ENCODE measurements at places on chromosomes 13 and 19. TPM values are rescaled to one million over a fixed set of nuclear protein-coding genes. Genes with fewer than 3 reads are reported as not detected.

Gene TMEM145
- 4.4 TPM for total RNA-seq

Gene ZNF234
- total RNA-seq, result 7.6 TPM

Gene ZNF575
- not detected for total RNA-seq

Gene LRRC8E
- not detected for total RNA-seq

Gene PEAK3
- total RNA-seq, result 0.82 TPM

- no peak overlapping the region for H3K4me3 ChIP-seq
- no peaks in the 10 kb centered on the region for H3K36me3 ChIP-seq
- no peaks in the 10 kb centered on the region for H3K27me3 ChIP-seq
- DNase-seq, result no peak
Observed at GRCh38 chr19:39746836-39747529, 9.2 kb upstream of the CLC start.

DNA sequence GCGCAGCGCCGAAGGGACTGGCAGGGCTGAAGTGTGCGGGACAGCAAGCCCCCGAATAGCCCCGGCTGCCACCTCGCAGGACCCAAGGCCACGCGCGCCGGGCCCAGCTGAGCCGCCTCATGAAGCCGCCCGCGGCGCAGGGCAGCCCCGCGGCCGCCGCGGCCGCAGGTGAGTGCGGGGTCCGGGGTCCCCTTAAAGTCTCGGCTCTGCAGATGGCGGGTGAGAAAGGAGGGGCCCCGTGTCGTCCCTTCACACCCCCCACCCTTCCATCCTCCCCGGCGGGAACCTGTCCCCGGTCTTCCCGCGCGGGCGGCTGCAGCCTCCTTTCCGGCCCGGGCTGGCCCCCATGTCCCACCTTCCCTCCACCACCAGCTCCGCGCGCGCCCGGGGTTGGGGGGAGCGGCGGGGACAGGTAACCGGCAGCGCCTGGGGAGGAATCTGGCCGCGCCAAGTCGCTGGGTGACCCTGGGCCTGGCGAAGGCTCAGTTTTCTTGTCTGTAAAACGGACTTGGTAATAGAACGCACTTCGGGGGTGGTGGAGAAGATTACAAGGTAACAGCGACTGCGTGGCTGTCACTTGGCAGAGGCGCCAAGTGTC is 338 bp downstream of the RGCC start:
- H3K4me1 ChIP-seq, result peaks cover 24% of the 10 kb centered on the region
- no peak for DNase-seq
- peaks cover 9% of the 10 kb centered on the region for H3K27me3 ChIP-seq
- H3K36me3 ChIP-seq, result no peaks in the 10 kb centered on the region

- no peak overlapping the region for H3K4me3 ChIP-seq
- no peaks in the 10 kb centered on the region for H3K4me1 ChIP-seq
- H3K27ac ChIP-seq, result no peak overlapping the region
- no peaks in the 10 kb centered on the region for H3K27me3 ChIP-seq
- no peak for DNase-seq
Observed at GRCh38 chr13:47869776-47870175, 131.3 kb downstream of the SUCLA2 start.

DNA sequence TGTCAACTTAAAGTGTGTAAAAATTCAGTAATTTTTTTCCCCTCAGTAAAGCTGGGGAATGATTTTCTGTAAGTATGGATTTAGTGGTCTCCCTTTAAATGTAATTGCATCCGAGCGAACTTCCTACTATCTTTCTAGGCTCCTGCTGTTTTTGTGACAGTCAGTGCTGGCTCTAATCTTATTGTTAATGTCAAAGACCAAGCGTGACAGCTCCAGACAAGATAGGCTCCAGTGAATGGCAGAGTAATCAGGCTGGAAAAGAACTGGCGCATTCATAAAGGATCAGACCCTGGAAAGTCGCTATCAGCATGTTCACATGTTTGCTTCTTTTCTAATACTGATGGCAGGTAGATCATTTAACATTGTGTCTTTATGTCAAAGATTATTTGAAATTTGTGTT is 908.0 kb upstream of the ATXN8OS start:
- H3K4me1 ChIP-seq, result no peaks in the 10 kb centered on the region
- H3K4me3 ChIP-seq, result no peak overlapping the region
- DNase-seq, result no peak
- no peak overlapping the region for H3K27ac ChIP-seq
- no peaks in the 10 kb centered on the region for H3K27me3 ChIP-seq

DNA sequence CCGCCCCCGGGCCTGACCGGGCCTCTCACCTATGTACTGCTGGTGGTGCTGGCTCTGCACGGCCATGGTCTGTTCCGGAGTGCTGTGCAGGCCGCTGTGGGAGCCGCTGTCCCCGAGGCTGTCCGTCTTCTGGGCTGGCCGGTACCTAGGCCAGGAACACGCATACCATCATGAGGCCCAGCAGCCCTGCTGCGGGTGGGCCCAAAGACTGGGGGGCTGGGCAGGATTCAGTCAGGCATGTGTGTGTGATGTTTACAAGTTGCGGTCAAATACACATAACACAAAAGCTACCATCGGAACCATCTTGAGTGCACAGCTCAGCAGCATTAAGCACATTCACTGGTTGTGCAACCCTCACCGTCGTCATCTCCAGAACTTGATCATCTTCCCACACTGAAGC is 32.2 kb upstream of the RANBP3 start:
- no peak overlapping the region for H3K27ac ChIP-seq
- no peak for DNase-seq
- no peak overlapping the region for H3K4me3 ChIP-seq
- no peaks in the 10 kb centered on the region for H3K4me1 ChIP-seq
- H3K36me3 ChIP-seq, result peaks cover 30% of the 10 kb centered on the region

- H3K27ac ChIP-seq, result peak overlapping the region; percentile 59
- no peaks in the 10 kb centered on the region for H3K27me3 ChIP-seq
- peaks cover 16% of the 10 kb centered on the region for H3K4me1 ChIP-seq
- peak; percentile 76 for DNase-seq
- H3K36me3 ChIP-seq, result no peaks in the 10 kb centered on the region
Observed at GRCh38 chr13:28753208-28753892, 34.6 kb upstream of the SLC46A3 start.

DNA sequence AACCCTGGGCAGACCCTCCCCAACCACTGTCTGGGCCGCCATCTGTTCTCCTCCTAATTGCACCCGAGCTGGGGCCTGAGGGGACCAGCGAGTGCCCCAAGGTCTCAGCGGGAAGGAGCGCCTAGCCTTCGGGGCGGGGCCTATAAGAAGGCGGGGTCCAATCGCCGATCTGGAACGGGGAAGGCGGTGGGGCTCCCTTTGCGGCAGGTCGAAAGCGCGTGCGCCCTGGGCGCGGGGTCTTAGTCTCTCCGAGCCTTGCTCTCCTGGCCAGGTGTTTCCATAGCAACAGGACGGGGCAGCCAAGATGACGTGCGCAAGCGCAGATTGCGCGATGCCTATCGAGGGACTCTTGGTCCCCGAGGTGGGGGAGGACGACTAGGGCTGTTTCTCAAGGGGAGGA is 2.8 kb downstream of the MAST1 start:
- no peak for DNase-seq
- no peaks in the 10 kb centered on the region for H3K36me3 ChIP-seq
- H3K27me3 ChIP-seq, result peaks cover 75% of the 10 kb centered on the region
- H3K4me1 ChIP-seq, result peaks cover 16% of the 10 kb centered on the region

DNA sequence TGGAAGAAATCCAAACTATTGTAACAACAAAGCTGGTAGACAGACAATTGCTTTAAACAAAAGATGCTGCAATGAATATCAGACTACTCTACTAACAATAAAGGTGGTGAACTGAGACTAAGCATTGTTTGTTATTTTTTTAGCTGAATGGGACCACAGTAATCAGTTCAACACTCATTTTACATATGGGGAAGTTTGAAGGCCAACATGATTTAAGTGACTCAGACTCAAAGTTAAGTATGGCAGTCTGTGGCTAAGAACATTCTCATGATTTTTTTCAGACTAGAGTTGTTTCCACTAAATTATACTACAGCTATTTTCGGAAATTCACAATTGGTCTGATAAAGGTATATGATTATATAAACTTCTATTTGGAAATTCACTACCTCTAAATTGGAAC is 10.4 kb downstream of the EXOSC8 start:
- no peaks in the 10 kb centered on the region for H3K4me1 ChIP-seq
- DNase-seq, result no peak
- H3K36me3 ChIP-seq, result peaks cover 10% of the 10 kb centered on the region
- H3K27me3 ChIP-seq, result no peaks in the 10 kb centered on the region
- no peak overlapping the region for H3K4me3 ChIP-seq
- no peak overlapping the region for H3K27ac ChIP-seq

DNA sequence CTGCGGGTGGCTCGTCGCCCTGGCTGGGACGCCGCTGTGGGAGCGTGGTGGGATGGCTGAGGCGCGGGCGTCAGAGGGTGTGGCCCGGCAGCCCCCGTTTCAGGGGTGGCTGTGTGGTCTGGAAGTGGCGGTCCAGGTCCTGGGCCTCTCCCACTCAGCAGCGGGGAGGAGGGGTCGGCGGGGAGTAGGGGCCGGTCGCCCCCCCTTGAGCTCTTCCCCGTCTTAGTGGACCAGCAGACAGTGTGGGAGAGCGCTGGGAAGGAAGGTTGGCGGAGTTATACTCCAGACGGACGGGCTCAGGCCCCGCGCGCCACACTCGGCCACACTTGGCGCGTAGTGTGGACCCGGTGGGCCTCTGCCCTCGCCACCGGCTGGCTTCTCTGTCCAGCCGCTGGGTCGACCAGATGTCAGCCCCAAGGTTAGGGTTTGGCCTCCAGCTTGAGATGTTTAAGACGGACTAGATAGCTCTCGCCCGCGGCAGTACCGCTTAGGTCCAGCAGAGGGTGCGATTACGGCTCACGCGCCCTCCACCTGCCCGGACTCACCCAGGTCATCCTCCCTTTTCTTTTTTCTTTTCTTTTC is 21.7 kb upstream of the ZNF429 start:
- H3K4me1 ChIP-seq, result no peaks in the 10 kb centered on the region
- H3K27ac ChIP-seq, result no peak overlapping the region
- no peak overlapping the region for H3K4me3 ChIP-seq
- peak; percentile 76 for DNase-seq
- no peaks in the 10 kb centered on the region for H3K36me3 ChIP-seq

- DNase-seq, result peak; percentile 84
- peak overlapping the region; percentile 15 for H3K27ac ChIP-seq
- H3K27me3 ChIP-seq, result no peaks in the 10 kb centered on the region
- H3K4me1 ChIP-seq, result no peaks in the 10 kb centered on the region
Observed at GRCh38 chr19:18208098-18208951, 4.5 kb upstream of the RAB3A start.

GRCh38 chr19:434152-434960 is 25.4 kb upstream of the C2CD4C start:
- H3K36me3 ChIP-seq, result peaks cover 27% of the 10 kb centered on the region
- DNase-seq, result no peak
- H3K27ac ChIP-seq, result no peak overlapping the region
- H3K4me1 ChIP-seq, result no peaks in the 10 kb centered on the region
- H3K27me3 ChIP-seq, result no peaks in the 10 kb centered on the region

DNA sequence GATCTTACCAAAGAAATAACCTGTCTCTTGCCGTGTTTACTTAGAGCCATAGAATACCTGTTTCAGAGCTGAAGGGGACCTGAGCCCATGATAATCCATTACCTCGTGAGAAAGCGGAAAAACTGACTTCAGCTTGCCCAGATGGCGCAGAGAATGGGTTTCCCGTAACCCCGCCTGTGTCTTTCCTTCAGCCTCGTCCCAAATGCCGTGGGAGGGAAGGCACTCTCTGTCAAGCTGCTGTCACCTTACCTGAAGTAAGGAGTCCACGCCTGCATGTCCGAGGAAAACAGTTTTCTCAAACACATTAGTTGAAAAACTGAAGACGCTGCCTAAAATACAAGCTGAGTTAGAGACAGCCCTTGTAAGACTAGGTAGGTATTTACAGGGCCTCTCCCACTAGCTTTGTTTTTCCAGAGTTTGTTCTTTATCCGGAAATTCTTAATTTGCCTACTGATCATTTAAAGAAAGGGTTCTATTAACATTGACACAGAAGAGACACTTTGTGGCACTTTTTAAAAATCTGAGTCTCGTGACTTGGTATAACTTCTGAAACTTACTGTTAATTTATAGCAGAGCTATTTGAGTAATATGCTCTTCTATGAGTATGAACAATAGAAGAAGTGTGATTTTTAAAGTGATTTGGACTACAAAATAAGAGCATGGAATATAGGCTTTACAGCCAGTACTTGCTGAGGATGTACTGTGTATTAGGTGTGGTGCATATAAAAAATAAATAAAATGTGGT is 1.3 kb upstream of the INTS6 start:
- peak overlapping the region; percentile 93 for H3K27ac ChIP-seq
- peak overlapping the region; percentile 94 for H3K4me3 ChIP-seq
- H3K4me1 ChIP-seq, result no peaks in the 10 kb centered on the region
- no peaks in the 10 kb centered on the region for H3K36me3 ChIP-seq
- H3K27me3 ChIP-seq, result no peaks in the 10 kb centered on the region

DNA sequence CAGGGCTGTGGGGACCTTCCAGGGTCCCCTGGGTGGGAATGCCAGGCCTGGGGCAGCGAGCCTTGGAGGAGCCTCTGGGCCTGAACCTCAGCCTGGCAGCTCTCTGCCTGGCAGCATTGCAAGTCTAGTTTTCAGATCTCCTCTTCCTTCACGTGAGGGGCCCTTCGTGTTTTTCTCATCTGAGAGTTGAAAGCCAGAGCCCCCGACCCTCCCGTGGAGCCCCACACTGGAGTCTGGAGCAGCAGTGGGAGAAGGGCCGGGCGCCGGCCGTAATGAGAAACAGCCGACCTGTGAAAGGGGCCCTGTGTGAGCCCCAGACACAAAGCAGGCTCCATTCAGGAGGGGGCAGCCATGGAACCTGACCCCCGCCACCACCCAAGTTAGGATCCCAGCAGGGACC is 19.3 kb downstream of the TMED1 start:
- H3K4me1 ChIP-seq, result no peaks in the 10 kb centered on the region
- H3K4me3 ChIP-seq, result peak overlapping the region; percentile 34
- peaks cover 11% of the 10 kb centered on the region for H3K36me3 ChIP-seq
- H3K27me3 ChIP-seq, result no peaks in the 10 kb centered on the region
- H3K27ac ChIP-seq, result peak overlapping the region; percentile 72

DNA sequence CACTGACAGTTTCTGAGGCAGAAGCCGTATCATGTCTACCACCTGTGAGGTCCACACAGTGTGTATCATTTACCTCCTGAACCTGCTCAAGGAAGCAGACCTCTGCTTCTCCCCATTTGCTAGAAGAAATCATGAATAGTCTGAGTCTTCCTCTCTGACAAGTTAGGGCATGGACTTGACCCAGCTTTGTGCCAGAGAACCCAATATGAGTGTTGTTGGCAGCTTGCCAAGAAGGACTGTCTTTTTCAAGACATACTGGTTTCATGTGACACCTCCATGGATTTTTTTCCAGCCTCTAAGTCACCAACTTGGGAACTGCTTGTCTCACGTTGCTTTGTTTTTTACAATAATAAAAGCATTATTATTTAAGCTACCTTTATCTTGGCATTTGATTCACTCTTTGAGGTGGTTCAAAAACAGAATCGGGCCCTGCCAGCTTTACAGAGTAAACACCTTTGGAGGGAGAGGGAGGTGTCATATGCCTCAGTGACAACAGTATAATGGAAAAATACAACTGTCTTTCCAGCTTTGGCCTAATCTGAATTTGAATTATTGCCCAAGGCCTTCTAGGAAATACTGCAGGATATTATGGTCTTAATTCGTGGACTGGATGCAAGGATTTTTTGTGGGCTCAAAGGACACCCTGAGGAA is 9.6 kb downstream of the ZNF211 start:
- no peak for DNase-seq
- no peak overlapping the region for H3K4me3 ChIP-seq
- no peaks in the 10 kb centered on the region for H3K27me3 ChIP-seq
- H3K4me1 ChIP-seq, result no peaks in the 10 kb centered on the region
- peaks cover 62% of the 10 kb centered on the region for H3K36me3 ChIP-seq

GRCh38 chr19:7550987-7551761 is 15.7 kb downstream of the PNPLA6 start:
- peak; percentile 90 for DNase-seq
- peaks cover 54% of the 10 kb centered on the region for H3K36me3 ChIP-seq
- H3K4me1 ChIP-seq, result no peaks in the 10 kb centered on the region
- peak overlapping the region; percentile 38 for H3K4me3 ChIP-seq
- peak overlapping the region; percentile 55 for H3K27ac ChIP-seq

Measured in sigmoid colon (tissue), 7 donors.